ENCODE measurements at places on chromosomes 7 and 10. TPM values are rescaled to one million over a fixed set of nuclear protein-coding genes. Genes with fewer than 3 reads are reported as not detected.

IGF2BP3 gene
- 44.8 TPM for total RNA-seq

CTAGE8 gene
- 5.3 TPM for total RNA-seq

MOSPD3 gene
- 5.8 TPM for total RNA-seq

CLRN3 gene
- total RNA-seq: 0.39 TPM

DEPP1 gene
- 29.6 TPM for total RNA-seq

ZNF680 gene
- total RNA-seq: 25.5 TPM

AKR1E2 gene
- total RNA-seq: 15.5 TPM

RBM20 gene
- 2.4 TPM for total RNA-seq

AGBL3 gene
- total RNA-seq: 2.0 TPM

VSTM2A gene
- 0.20 TPM for total RNA-seq

AFAP1L2 gene
- 24.9 TPM for total RNA-seq

SPDYE1 gene
- total RNA-seq: 0.10 TPM

HOXA7 gene
- 1.5 TPM for total RNA-seq

SPDYE6 gene
- total RNA-seq: not detected

MMD2 gene
- not detected for total RNA-seq

NUDT1 gene
- 18.8 TPM for total RNA-seq

NODAL gene
- total RNA-seq: not detected

HTR5A gene
- total RNA-seq: not detected

DRGX gene
- 0.20 TPM for total RNA-seq

ZNF282 gene
- 17.8 TPM for total RNA-seq

NUTM2E gene
- total RNA-seq: 0.20 TPM

NKX1-2 gene
- total RNA-seq: 0.20 TPM

GIMAP7 gene
- 5.7 TPM for total RNA-seq

CDHR1 gene
- 1.7 TPM for total RNA-seq

ASB15 gene
- total RNA-seq: 0.59 TPM

AGMO gene
- 1.4 TPM for total RNA-seq

LRRC18 gene
- total RNA-seq: 0.39 TPM

DGKI gene
- total RNA-seq: 1.5 TPM

NXPH1 gene
- 0.10 TPM for total RNA-seq

CHN2 gene
- 9.1 TPM for total RNA-seq

POLR2J2 gene
- total RNA-seq: 3.6 TPM

NUPR2 gene
- total RNA-seq: 0.39 TPM

SPOCK2 gene
- 0.79 TPM for total RNA-seq

WDR11 gene
- total RNA-seq: 57.7 TPM

AKR1C4 gene
- total RNA-seq: not detected

CYP3A7 gene
- total RNA-seq: 0.39 TPM

ARHGAP22 gene
- 1.1 TPM for total RNA-seq

PLXNA4 gene
- 6.8 TPM for total RNA-seq

CDHR3 gene
- total RNA-seq: 7.9 TPM
